Cerebellar nuclear complex (tissue), 1 donor: ENCODE measurements at places on chromosomes 7 and 10.

DNA sequence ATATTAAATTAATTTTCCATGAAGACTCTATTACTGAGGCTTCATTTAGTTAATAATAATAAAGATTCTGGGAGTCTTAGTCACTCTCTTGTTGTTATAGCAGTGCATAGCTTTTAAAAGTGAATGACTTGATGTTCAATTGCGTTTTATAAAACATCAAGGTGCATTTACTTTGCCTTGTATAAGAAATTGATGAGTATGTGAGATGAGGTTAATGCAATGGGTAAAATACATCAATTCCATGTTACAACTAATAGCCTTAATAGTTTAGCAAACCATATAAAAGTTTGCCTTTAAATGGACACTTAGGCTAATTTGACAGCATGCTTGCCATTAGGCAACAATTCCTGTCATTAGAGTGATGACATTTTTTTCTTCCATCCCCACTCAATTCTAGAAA lies 173.6 kb upstream of the TEX47 start:
- no peak for DNase-seq

DNA sequence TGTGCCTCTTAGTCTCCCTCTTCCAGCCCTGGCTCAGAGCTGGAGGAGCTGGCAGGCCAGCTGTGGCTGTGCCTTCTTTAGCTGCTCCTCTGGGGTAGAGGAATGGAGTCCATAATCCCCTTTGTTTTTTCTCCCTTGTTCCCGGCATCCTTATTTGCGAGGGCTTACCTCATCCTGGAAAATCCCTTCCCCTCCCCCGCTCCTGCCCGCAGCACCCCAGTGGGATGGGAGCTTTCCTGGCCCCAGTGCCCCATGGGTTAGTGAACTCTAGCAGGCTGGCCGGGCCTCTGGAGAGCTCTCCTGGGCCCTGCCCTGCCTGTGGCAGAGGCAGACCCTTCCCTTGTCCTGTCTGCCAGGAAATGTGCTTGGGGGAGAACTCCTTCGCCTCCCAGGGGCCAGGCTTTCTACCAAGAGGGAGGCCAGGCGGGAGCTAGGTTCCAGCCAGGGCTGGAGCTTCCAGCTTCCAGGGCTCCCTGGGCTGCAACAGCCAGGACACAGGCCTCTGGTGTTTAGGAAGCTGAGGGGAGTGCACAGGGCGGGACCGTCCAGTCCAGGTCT lies 16.5 kb upstream of the TRIM8 start:
- DNase-seq: no peak

- no peak for DNase-seq
These were observed 18.0 kb downstream of the CDCA7L start for GRCh38 chr7:21927693-21928092.

- no peak for DNase-seq
These were observed 10.2 kb upstream of the ADCY1 start for GRCh38 chr7:45563941-45564461.

DNA sequence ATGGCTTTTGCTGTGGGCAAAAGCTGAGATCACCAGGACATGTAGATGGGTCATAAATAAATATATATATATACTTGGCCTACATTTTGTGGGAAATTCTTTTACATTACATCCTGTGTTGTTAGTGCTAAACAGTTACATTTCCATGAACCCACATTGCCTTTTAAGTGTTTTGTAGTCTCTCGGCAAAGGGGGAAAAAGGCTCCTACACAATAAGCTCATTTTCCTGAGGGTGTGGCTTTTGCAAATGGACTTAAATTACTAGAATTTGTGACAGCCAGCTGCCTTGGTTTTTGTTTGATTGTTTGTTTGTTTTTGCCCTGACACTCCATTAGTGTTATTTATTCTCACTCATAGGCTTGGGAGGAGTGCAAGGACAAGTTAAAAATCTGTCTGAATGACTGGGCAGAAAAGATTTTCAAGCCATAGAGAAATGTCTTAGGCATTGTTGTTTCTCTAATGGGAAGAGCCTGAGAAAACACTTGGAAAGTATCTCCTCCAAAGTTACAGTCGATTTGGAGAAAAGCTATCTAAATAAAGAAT lies 128.8 kb downstream of the DGKB start:
- DNase-seq: no peak

DNA sequence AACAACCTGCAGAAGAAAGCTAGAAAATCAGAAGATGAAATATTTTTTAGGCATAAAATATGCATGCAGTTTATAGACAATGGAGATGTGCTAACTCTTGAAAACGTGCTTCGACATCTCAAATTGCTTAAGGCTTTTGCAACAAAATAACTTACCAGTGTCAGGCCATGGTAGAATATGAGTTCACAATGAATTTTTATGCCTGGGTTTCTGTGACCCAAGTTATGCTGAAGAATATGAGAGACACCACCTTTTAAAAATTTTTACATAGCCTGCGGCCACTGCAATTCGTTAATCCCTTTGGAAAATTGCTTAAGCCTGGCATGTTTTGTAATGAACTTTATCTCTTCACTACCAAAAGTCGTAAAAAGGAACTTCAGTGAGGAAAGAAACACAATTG lies 170.1 kb upstream of the AKR1E2 start:
- DNase-seq: no peak

DNA sequence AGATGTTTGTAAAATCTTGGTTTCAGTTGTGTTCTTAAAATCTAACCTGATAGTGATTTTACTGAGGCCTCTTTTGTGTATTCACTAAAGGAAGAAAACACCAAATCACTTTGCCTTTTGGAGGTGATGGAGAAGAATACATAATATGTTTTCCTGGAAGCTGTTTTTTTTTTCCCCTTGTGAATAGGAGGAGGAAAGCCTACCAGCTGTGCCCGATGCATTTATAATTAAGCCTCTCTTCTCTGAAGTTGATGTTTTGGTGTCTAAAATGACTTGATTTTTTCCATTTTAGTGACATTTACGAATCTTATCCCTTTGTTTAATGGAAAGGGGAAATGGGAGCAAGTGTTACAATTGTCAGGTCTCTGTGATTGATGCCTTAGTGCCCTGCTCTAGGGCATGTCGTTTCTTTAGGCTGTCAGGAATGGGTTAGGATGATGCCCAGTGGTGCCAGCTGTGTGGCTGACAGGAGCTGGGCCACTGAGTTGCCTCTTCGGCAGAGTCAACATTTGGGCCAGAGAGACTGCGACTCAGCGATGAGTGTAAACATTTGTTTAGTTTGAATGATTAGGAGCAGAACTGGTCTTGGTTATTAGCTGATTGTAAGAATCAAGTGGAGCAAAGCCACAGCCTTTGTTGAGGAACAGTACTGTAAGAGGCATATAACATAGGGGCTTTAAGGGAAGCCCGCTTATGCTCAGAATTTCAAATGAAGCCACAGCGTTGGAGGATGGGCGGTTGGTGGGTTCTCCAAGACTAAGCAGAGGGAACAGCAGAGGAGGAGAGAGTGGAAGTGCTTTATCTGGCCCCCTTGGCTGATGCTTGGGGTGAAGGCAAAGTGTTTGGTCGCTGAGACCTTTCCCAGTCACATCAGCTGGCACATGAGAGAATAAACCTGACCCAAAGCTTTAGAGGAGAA lies 81.6 kb downstream of the CDK14 start:
- DNase-seq: no peak

DNA sequence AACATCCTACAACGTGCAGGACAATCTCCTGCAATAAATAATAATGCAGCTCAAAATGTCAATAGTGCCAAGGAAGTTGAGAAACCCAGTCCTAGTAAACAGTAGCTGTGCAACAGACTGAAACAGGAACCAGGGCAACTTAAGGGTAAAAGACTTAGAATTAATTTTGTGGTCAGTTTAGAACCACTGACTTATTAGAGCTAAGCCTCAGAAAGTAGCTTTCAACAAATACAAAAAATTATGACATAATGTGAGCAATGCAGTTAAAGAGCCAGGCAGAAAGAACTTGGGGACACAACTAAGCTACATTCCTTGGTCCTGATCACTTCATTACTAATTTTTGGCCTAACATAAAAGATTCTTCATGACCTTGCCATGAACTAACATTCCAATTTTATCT lies 195.4 kb downstream of the MACC1 start:
- no peak for DNase-seq

DNA sequence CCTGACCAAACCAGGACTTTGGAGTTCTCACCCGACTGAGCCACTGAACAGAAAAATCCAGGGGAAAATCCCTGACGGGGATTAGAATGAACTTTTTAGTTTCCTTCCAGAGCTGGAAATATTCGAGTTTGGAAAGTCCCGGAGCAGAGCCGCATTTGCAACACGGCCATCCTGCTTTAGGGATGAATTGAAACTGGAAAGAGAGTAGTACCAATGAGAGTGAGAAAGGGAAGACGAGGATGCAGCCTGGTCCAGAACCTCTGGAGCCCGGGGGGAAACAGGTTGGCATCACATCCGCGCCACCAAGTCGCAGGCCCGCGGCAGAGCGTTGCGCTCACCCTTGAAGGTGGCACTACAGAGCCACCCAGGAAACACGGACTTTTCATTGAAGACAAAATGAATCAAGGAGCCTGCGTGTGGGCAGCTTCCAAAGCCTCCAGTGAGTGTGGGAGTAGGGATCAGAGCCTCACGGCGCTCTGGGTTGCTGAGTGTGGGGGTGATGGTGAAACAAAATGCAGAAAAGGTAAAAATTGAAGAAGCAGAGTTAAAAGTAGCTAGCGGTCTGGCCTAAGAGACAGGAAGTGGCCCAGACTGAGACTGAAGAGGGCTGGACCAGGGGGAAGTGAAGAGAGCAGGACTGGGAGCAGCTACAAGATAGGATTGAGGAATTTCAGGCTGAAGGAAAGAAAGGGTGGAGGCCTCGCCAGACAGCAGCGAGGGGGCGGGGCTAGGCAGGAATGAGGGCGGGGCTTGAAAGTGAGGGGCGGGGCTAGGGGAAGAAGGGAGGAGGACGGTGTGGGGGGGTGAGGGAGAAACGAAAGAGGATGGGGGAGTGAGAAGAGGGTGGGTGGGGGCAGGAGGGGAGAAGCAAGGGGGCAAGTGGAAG lies 1.8 kb downstream of the SMURF1 start:
- no peak for DNase-seq

- no peak for DNase-seq
These were observed 97.6 kb upstream of the ZNF438 start for GRCh38 chr10:31129271-31129670.

- DNase-seq: no peak
These were observed 62.4 kb downstream of the PON1 start for GRCh38 chr7:95261895-95262415.

DNA sequence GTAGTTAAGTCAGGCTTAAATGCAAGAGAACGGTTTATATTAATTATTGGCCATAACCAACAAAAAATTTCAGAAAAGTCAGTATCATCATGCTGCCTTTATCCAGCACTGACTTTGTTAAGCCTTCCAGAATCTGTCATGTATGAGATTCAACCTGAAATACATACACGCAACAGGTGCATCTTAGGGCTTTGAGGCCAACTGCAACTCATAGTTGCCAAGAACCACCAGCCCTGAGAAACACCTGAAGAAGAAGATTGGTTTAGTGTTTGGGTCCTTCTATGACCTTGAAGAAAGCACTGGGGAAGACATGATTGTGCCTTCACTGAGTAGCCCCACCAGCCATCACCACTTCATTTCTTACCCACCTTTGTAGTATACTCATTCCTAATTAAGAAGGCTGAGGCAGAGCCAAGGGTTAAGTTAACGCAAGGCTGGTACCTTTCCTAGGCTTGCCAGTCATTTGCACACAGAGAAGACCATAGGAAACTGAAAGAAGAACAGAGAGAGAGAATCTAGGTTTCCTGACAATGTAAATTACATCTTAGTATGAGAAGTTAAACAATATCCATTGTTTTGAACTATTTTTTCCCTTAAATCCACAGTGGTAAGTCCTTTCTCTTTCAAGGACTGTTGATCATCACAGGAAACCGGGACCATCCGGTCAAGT lies 200.1 kb upstream of the PRKCQ start:
- DNase-seq: no peak

GRCh38 chr7:19963695-19964094 lies 190.3 kb upstream of the TMEM196 start:
- no peak for DNase-seq

DNA sequence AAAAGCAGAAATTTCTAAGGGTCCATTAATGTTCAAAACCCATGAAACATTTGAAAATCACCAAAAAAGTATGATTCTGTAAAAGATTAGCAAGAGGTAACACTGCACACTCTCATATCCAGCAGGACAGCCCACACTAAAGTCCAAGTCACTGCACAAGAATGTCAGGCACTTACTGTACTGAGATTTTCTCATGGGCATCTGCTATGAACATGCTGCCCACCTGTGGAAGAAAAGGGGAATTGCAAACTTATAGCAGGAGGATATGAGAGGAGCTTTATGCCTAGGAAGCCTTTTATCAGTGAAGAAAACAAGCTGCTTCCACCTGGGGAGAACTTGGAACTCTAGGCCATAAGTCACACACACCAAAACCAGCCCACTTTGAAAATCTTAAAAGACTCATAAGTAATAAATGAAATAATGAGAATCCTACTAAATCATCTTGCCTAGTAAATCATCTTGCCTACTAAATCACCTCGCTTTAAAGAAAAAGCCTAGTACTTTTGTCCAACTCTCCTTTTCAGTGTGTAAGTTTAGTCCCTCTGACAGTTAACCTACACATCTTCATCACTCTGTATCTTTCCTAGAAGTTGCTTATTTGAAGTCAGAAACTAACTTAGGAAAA lies 46.1 kb downstream of the ARMH3 start:
- peak; percentile 54 for DNase-seq

DNA sequence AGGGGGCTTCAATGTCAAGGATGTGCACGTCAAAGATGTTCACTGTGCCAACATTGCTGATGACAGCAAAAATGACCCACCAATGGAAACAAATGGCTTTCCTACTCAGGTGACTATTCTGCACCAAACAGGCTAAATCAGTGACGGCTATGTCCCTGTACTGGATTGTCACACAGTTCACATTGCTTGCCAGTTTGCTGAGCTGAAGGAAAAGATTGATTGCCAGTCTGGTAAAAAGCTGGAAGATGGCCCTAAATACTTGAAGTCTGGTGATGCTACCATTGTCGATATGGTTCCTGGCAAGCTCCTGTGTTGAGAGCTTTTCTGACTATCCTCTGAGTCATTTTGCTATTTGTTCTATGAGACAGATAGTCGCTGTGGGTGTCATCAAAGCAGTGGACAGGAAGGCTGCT lies 202.2 kb upstream of the ETV1 start:
- DNase-seq: no peak

- no peak for DNase-seq
These were observed 4.7 kb downstream of the NPTX2 start for GRCh38 chr7:98621573-98622482.

GRCh38 chr10:63217120-63217605 lies 84.0 kb downstream of the NRBF2 start:
- no peak for DNase-seq

- DNase-seq: no peak
These were observed 306.4 kb downstream of the NXPH1 start for GRCh38 chr7:8739837-8740236.

GRCh38 chr10:80512031-80512526 lies 25.6 kb upstream of the SH2D4B start:
- no peak for DNase-seq

DNA sequence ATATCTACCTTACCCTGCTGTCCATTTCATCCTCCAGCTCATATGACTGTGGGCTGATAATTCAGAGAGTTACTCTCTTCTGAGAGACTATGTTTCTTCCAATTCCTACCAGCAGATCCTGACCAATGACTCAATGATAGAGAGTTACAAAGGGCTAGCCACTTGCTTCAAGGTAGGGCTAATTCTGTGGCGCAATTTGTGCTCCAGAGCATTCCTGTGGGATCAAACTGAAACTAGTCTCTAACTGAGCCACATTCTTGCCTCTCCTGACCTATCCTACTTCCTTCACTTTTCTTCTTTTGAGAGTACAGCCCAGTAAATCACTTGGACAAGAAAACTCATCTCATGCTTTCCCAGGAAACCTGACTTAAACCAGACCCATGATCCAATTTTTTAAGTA lies 17.9 kb upstream of the ASZ1 start:
- DNase-seq: no peak

GRCh38 chr10:52226197-52226847 lies 87.8 kb upstream of the DKK1 start:
- DNase-seq: no peak
